Osteoblast (primary cell): ENCODE measurements at places on chromosomes 4 and X.

GRCh38 chrX:48927123-48927522 lies 8.3 kb upstream of the PIM2 start:
- DNase-seq, result no peak

DNA sequence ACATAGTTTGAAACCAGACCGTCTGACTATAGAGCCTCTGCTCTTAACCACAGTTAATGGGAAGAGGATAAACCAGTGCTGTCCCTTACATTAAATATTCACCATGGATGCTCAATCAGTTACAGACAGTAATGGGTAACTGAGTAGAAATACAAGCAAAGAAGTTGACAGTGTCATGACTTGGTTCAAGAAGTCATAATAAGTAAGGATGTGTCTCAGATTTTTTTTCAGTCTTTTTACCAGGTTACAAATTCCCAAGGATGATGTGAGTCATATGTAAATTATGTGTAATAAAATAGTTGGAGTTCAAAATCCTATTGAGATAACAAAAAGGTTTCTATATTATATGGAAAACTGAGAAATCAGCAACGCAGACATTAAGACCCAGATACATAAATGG lies 31.1 kb downstream of the ZCCHC4 start:
- no peak for DNase-seq

DNA sequence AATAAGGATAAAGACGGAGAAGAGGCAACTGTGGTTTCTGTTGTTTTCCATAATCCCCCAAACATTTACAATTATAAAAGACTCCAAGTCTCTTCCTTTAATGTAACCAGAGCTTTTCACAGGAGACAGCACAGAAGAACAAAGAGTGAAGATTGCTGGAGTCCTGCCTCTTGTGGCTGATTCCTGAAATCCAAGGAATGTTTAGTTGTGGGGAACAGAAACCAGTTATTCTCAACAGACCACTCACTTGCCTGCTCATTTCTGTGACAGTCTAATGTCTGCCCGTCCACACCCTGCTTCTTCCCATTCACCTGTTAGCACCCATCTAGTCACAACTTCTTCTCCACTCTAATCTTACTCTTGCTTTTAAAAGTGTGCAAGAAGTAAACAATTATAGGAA lies 12.1 kb downstream of the TEX13B start:
- no peak for DNase-seq

- no peak for DNase-seq
These were observed 124.4 kb downstream of the EDA start for GRCh38 chrX:69740317-69740716.

GRCh38 chr4:177455561-177455970 lies 13.3 kb upstream of the AGA start:
- peak; percentile 52 for DNase-seq

DNA sequence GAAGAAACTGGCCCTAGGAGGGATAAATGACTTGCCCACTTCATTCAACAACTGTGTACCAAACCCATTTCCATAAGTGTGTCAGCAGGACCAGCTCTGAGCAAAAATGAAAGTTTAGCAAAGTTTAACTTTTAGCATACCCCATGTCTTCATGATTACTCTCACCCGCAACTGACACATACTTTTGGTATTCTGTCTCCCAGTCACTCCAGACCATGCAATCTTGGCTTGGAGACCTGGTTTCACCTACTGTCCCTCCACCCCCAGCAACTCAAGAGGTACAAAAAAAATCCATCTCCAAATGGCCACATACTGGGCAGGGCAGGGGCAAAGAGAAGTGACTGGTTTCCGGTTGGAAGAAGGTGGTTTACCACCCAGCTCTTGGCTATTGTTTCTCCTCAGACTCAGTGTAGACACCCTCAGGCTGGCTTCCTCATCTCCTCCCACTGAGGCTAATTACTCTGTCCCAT lies 79.8 kb downstream of the RLIM start:
- no peak for DNase-seq

GRCh38 chr4:139782926-139783522 lies 117.4 kb downstream of the MGST2 start:
- DNase-seq, result no peak

DNA sequence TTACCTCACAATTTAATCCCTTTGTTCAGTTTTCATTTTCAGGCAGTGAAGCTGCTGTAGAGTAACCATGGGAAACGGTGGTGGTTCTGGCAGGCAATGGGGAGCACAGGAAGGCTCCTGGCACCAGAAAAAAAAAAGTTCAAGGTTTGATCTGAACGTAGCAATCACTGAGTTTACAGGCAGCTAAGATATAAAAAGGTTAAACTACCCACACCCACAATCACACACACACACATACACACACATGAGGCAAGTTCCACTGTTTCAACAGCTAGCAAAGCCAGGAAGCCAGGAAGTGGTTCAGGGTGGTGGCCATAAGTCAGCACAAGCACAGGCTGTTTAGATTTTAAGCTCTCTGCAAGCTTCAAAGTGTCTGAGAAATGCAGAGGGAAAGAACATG lies at the start of gene SULT1B1:
TSS of gene SULT1B1 (minus strand) at position 166 of the 400 bp plus-strand sequence. CDS start 5,403 bp downstream, outside the sequence.
- no peak for DNase-seq

DNA sequence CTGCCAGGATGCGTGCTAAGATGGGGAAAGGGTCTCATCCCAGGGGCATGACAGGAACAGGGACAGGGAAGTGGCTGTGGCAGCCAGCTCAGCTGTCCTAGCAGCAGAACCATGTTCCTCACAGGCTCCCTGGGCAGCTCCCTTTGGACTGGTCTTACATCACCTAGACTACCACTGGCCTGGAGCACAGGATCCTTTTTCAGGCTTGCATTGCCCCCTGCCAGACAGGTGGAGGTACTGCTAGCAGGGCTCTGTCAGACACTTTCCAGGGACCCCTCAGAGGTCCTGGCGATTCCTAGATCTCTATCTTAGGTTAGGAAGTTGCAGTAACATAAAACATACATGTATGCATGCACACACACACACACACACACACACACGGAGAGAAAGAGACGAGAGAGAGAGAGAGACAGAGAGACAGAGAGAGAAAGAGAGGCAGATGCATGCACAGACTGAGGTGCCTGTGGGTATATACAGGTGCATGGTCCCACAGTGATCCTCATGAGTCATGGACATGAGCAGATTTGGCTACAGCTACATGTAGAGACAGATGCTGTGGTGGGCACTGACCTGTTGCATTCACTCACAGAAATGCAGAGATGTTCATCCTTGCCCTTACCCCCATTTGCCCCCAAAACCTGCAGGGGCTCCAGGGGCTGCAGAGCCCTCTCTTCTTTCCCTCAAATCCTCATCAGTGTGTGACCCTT lies 63.6 kb downstream of the STARD8 start:
- peak; percentile 81 for DNase-seq

DNA sequence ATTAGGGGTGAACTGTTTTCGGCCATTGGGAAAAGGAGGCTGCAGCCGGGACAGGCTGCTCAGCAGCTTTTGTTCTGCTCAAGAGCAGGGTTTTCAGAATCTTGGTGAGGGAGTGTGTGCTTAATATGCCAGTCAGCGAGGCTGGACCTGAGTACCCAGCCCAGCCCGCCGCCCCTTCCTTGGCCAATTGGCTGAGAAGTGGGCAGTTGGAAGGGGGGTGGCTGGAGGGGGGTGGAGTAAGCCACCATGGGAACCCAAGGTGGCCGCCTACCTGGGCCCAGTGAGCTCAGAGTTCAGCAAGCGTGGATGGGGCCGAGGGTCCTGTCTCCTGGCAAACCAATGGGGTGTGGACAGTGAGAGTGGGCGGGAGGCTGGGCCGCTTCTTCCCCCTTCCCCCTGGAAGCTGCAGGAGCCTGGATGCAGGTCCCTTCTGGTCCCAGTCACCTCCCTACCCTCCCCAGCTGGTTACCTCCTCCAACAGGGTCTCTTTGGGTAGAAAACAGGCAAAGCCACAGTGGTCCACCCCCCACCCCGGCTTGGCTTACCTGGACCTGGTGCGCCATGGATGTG lies 52.5 kb downstream of the SORCS2 start:
- no peak for DNase-seq

DNA sequence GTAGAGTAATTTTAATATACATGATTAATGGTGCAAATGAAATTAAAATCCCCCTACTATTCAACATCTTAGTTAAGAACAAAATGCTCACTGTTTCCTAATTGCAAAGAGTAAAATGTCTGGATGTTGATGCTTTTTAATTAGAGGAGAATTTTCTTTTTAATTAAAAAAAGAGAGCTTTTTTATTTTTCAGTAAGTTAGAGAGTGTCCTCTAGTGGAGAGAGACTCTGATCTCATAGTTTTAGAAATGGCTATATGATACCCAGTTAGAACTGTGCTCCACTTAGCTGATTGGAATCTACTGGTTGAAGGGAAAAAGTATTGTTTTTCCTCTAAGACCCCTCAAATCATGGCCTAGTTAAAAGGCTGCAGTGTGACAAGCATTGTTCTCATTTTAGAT lies 312.0 kb upstream of the MAGEB2 start:
- DNase-seq, result no peak

DNA sequence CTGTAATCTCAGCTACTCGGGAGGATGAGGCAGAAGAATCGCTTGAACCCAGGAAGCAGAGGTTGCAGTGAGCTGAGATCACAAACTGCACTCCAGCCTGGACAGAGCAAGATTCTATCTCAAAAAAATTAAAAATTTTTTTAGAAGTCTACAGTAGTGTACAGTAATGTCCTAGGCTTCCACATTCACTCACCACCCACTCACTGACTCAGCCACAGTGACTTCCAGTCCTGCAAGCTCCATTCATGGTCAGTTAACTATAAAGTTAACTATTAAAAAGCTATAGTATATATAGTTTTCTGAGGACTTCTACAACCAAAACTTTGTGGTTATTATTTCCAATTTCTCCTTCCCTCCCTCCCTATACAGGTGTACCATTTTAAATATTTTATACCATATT lies 34.7 kb upstream of the NEUROG2 start:
- no peak for DNase-seq

- DNase-seq, result no peak
These were observed 155.9 kb downstream of the STIM2 start for GRCh38 chr4:27016551-27016950.

GRCh38 chr4:156547891-156548290 lies 423.7 kb downstream of the PDGFC start:
- DNase-seq, result no peak

GRCh38 chrX:20802036-20802435 lies 535.3 kb upstream of the RPS6KA3 start:
- no peak for DNase-seq

DNA sequence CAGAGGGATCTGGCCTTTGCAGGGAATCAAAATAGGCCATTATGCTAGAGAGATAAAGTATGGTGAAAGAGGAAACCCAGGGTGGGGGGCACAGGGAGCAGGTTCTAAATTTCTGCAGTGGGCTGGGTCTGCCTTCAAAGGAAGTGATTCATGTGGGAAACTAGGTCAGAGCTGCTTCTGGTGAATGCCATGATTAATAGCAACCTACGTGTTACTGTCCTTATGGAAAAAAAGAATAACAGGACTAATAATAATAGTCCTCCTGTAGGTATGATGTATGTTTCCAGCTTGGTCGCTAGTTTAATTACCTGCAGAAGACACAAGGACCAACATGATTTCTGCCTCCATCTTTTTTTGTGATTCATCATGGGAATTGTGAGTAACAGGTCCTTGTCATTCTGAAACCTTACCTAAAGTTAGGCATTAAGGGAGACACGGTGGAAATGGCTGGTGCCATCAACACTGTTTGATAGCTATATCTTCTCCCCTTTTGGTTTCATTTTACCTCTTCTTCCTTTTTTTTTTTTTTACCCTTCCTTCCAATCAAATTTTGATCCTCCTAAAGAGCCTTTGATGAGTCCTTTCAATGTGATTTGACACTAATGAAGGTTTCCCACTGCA lies 180.4 kb downstream of the CPEB2 start:
- DNase-seq, result no peak

- DNase-seq, result peak; percentile 37
These were observed 163.9 kb upstream of the SLC7A11 start for GRCh38 chr4:138405934-138406567.

DNA sequence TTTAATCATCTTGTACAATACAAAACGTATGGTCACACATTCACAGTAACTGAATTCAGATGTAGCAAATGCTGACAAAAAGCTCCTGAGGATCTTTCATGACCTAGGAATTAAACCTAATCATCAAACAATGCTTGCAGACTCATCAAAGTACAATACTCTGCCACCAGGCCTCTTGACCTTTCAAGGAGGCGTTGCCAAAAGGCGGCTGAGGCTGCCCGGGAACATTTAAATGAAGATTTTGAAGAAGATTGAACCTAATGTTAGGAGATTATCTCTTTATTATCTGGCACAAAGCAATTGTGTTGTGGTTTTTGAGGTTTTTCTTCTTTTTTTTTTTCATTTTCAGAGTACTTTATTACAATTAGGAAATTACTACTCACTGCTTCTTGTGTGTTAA lies 340.5 kb downstream of the GALNTL6 start:
- no peak for DNase-seq

DNA sequence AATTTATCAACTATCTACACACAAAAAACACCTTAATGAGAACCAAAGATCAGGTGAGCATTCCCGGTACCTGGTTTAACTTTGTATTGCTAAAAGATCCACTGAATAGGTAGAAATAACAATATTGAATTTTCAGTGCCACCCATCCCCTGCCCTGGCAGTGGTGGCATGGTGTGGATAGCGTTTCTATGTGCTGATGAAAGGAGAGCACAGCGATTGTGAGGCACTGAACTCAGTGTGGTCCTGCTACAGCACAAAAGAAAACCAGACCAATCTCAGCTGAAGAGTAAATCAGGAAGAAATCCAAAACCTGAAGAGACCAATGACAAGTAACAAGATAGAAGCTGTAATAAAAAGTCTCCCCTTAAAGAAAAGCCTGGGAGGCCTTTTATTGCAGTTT lies 984.6 kb upstream of the AGA start:
- DNase-seq, result no peak

DNA sequence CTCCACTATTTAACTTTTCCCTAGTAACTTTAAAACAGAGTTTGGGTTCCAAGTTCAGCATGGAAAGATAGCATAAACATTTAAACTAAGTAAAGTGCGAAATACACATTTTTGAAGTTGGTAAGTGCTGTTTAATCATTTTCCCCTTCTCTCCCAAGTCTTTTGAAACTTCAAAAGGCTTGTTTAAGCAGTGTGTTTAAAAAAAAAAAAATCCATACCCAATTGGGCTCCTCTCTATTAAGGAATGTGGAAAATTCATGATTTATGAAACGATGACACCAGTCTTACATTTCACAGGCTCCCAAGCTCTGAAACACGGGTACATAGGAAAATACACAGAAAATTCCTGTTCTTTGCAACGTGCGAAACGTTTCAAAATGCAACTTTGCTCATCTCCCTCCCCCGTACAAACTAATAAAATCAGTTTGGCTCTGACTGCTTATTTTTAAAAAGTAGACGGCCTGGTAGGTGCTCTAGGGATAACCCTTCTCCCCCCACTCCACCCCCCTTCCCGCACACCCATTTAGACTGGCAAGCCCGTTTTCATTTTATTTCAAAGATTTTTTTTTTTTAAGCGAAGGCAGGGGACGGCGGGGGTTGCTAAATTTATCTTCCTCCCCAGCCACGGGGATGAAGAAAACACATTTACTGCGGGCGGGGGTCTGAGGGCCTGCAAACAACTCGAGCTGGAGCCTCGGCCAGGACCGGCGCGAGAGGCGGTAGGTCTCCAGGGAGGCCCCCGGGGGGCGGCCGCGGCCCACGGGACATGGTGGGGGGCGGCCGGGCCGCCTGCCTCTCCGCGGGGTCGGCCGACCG lies 786 bp upstream of the ZFX start:
- DNase-seq, result peak; percentile 76
